Sciatic nerve (tissue), 2 donors: ENCODE measurements at places on chromosomes 6 and 20.

DNA sequence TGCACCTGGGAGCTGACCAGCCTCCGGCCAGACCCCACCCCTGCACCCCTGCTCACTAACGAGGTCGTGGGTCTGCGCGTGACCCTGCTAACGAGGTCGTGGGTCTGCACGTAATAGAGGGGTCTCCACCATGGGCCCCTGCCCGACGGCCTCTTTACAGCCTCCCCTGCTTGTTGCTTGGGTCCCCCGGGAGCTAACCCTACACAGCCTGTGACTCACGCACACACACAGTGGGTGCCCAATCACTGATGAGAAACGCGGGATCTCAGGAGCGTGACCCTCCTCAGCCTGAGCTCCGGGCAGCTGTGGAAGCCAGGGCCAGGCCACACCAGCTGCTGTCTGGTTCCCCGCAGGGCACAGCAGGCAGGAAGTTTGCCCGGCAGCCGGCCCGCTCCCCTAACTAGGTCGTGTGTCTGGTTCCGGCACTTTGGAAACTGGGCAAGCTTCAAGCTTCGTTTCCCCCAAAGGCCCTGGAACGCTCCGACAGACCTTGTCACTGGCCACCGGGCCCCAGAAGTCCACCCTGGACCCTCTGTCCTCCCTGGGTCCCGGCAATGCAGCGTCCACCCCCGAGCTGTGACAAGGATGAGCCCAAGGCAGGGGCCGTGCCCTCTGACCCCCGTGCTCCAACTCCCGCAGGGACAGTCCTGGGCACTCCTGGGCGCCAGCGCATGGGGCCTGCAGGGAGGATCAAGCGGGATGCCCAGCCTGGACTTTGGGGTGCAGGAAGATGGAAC lies 767 bp downstream of the PTK6 start:
- no peak for DNase-seq

DNA sequence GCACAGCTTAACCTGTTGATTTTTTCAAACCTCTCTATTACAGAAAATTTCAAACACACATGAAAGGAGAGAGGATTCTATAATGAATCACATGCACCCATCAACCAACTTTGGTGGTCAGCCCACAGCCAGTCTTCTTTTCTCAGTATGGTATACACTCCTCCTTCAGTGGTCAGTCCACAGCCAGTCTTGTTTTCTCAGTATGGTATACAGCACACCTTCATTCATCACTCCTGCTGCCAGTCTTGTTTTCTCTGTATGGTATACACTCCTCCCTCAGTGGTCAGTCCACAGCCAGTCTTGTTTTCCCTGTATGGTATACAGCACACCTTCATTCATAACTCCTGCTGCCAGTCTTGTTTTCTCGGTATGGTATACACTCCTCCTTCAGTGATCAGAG lies 67.8 kb downstream of the SYNDIG1 start:
- no peak for DNase-seq

DNA sequence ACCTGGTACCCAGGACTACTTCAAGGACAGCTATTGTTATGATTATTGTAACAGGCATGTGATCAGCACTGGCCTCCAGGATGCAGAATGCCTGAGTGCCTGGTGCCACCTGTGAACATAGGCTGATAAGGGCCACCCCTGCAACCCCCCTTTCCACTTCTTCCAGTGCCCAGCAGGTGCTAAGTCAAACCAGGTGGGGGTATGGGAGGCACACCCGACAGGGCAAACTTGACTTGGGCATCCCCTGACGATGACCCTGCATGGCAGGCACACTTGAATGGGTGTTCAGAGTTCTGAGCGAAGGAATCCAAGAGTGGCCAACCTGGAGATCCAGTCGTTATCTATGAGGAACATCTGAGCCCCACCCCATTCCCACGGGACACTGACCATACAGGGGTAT lies 3.4 kb downstream of the ADA start:
- no peak for DNase-seq

DNA sequence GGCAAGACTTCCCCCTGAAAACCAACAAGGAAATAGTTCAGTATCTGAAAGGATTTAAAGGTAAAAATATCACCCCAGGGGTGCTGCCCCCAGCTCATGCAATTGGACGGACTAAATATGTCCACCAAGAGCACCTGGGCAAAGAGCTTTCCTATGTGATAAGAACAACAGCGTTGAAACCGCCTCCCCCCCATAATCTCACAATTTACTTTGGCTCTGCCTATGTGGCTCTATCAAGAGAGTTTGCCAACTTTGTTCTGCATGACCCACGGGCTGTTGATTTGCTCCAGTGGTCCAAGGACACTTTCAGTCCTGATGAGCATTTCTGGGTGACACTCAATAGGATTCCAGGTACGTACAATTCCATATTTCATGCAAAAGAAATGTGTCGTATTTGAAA lies 35.8 kb downstream of the GCNT2 start:
- no peak for DNase-seq

DNA sequence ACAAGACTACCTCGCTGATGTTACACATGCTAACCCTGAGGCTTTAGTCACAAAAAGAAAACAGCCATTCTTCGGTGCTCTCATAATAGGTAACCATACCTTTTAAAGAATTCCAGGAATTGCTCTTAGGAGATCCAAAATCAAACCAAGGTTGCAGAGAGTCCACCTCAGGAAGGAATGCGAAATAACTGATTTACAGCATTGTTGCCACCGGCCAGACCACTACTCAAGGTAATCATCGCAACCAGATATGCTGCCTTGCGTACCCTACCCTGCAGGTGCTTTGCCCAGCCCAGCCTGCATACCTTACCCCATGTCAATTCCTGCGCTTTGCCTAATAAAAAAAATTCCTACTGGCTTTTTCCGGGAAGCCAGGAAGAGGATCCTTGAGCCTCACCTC lies 27.0 kb downstream of the NUP153 start:
- DNase-seq, result no peak

DNA sequence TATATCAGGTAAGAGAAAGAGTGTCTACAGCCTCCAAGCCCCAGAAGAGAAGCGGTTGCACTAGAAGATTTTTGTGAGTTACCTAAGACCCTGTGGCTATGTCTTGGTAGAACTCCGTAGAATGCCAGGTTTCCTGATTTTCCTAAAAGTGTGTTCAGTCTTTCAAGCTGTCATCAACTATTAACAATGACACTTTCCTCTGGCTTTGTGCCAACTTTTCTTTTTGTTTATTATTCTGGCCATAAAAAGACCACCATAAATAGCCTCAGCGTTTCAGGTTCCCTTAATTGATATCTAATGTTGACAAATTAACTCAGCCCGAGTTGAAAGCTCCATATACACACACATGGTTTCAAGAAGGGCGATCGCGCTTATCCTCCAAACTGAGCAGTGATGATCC lies 1.2 kb downstream of the PAK5 start:
- no peak for DNase-seq

GRCh38 chr20:60817891-60818290 lies 434.2 kb upstream of the CDH4 start:
- no peak for DNase-seq

DNA sequence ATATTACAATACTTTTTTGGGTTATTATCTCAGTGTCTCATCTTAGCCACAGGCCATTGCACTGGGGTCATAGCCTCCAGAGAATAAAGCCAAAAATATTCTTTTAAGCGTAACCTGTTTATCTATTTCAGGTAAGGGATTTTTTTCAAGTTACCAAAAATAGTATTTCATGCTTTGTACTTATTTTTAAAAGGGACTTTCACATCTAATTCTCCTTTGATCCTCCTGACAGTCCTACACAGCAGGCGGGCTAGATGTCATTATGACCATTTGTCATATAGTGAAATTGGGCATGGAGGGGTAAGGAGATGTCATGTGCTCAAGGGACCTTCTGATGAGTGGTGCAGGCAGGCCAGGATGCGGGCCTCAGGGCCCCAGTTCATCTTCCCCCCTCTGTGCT lies 68.9 kb downstream of the TBC1D7 start:
- DNase-seq, result no peak

DNA sequence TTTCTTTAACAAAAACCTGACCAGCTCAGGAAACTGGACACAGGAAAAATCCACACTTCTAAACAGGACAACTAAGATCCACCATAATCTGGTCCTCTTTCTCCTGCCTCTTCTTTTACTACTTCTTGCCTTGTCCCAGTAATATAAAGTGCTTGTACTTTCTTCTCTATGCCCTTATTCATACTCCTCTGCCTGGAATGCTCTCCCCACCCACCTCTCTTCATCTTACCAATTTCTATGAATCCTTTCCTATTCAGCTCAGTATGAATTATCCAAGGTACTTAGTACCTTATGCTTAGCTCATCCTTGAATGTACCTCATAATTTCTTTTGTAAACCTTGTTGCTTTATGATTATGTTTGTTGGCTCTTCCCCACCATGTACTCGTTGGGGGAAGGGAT lies 159.4 kb downstream of the CDK19 start:
- DNase-seq, result no peak

DNA sequence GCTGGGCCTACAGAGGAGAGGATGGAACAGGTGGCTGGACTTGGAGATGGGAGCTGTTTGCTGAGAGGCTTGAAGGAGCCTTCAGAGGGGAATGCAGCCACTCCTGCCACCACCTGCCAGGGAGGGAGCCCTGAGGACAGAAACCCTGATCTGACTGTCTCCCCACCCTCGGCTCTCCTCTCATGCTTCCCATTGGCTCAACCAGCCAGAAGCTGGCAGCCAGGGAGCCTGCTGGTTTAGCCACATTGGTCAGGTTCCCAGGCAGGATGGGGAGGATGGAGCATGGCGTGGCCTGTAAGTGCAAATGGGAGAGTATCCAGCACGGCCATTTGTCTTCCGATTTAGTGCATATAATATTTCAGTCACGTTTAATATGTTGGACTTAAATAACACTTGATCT lies 12.8 kb downstream of the TREM1 start:
- no peak for DNase-seq

GRCh38 chr6:10401004-10401536 lies 13.8 kb downstream of the TFAP2A start:
- DNase-seq, result no peak

DNA sequence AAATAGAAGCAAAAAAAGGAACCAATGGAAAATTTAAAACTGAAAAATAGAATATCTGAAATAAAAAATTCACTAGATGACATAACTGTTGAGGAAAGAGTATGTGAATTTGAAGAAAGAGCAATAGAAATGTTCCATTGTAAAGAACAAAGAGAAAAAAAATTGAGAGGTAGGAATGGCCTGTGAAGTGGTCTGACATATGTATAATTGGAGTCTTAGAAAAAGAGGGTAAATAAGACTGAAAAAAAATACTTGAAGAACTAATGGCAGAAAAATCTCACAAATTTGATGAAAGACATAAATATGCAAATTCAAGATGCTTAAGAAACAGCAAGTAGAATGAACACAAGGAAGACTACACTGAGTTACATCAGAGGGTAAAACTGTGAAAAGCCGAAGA lies 93.4 kb downstream of the QKI start:
- DNase-seq, result no peak

DNA sequence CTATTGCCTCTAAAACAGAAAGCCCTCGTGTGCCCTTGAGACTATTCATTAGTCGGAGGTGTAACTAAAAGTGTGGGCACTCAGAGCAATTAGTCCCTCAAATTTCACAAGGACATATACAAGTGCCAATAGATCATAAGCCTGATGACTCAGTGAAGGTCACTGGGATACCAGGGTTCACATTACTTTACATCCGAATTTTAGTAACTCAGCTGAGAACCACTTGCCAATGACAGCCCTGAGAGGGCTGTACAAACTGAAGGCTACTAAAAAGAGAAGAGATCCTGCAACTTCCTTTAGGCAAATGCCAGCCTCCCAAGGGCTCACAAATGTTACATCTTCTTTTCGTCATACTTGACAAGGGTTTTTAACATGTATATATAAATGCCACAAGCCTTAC lies 369.6 kb downstream of the TENT5A start:
- DNase-seq, result no peak

DNA sequence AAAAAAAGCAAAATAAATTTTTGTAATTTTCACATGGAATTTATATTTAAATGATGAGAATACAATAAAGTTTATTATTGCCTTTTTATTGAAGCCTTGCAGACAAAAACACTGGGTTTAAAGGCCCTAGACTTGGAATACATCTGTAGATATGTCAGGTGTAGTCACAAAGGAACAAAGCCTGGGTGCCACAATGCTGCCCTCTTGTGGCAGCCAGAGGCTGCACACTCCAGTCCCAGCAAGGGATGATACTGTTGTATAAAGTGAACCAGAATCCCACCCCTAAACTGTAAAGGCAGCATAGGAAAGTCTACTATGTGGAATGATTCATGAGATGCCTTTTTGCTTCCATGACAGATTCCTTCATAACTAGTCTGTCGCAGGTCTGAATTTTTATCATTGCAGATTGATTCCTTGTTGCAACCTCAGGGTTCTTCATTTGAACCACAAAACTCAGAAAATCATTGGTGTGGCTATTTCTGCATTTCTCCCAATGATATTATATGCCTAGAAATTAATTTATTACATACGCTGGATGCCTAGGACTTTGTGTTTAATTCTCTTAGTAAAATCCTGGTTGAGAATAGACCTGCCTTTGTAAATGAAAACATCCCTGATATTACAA lies 37.0 kb downstream of the MAK start:
- peak; percentile 64 for DNase-seq

GRCh38 chr20:49347156-49347555 lies 69.3 kb upstream of the ZNFX1 start:
- DNase-seq, result no peak

GRCh38 chr6:157227202-157228166 lies 95.8 kb downstream of the TMEM242 start:
- DNase-seq, result no peak

GRCh38 chr6:160272707-160273106 lies 14.1 kb upstream of the SLC22A2 start:
- DNase-seq, result no peak

- DNase-seq, result no peak
Measured at GRCh38 chr6:68240726-68241125, 394.4 kb upstream of the ADGRB3 start.

DNA sequence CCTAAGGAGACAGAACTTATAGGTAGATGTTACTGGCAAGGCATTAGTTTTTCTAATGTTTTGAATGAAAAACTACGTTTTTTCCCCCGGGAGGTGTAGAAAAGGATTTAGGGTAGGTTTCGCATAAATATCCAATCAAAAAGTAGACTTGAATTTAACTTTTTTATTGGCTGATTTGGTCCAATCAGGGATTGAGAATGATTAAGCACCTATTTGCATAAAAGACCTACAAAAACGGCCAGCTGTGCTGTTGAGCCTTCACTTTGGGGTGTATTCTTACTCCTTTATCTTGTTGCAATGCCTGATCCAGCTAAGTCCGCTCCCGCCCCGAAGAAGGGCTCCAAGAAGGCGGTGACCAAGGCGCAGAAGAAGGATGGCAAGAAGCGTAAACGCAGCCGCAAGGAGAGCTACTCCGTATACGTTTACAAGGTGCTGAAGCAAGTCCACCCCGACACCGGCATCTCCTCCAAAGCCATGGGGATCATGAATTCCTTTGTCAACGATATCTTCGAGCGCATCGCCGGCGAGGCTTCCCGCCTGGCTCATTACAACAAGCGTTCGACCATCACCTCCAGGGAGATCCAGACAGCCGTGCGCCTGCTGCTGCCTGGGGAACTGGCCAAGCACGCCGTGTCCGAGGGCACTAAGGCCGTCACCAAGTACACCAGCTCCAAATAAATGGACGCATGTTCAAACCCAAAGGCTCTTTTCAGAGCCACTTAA lies 113.5 kb upstream of the BTN3A2 start:
- no peak for DNase-seq
